ENCODE measurements at places on chromosomes 6 and 20.

DNA sequence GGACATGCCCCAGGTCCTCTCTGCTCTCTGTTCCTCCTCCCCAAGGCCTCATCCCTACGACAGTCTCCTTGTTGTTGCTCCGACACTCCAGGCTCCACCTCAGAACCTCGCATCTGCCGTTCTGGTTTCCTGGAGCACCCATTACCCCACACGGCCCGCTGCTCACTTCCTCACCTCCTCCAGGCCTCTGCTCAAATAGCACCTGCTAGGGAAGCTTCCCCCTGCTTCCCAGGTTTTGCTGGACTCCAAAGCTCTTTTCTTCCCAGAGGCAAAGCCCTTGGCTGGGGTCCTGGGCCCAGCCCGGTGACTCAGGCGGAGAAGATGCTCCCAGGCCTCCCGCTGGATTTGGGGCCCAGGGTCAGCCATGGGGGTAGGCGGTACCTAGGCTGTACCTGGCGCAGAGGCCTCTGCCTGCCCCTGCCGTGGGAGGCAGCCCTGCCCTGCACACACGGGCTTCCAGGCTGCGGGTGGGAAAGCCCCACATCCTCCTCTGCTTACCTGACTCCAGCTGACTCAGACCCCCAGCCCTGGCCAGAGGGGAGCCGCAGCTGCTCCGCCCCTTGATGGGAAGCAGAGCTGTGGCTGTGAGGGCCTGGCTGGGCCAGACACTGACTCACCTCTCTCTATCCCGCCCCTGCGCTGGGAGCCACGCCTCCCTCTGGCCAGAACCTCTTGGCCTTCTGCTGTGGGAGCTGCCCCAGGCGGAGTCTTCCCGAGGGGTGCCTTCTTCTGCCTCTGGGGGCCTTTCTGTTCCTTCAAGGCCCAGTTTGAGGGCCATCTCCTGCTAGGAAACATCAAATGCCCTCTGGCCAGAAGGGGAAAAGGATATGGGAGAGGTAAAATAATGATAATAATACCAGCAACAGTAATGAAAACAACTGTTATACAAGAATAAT lies 130.5 kb downstream of the CEBPB start:
- DNase-seq: peak; percentile 29

- DNase-seq: no peak
These were observed 211.3 kb downstream of the ARID1B start for GRCh38 chr6:156988276-156989158.

GRCh38 chr6:157045831-157046454 lies 268.8 kb downstream of the ARID1B start:
- DNase-seq: peak; percentile 13

GRCh38 chr20:4038676-4039370 lies 23.5 kb upstream of the RNF24 start:
- no peak for DNase-seq

GRCh38 chr6:135319819-135320218 lies 138.7 kb downstream of the MYB start:
- DNase-seq: no peak

- no peak for DNase-seq
These were observed 177.6 kb downstream of the PLCB1 start for GRCh38 chr20:8309634-8310033.

GRCh38 chr6:7236306-7237209 lies 76.4 kb downstream of the SSR1 start:
- no peak for DNase-seq

DNA sequence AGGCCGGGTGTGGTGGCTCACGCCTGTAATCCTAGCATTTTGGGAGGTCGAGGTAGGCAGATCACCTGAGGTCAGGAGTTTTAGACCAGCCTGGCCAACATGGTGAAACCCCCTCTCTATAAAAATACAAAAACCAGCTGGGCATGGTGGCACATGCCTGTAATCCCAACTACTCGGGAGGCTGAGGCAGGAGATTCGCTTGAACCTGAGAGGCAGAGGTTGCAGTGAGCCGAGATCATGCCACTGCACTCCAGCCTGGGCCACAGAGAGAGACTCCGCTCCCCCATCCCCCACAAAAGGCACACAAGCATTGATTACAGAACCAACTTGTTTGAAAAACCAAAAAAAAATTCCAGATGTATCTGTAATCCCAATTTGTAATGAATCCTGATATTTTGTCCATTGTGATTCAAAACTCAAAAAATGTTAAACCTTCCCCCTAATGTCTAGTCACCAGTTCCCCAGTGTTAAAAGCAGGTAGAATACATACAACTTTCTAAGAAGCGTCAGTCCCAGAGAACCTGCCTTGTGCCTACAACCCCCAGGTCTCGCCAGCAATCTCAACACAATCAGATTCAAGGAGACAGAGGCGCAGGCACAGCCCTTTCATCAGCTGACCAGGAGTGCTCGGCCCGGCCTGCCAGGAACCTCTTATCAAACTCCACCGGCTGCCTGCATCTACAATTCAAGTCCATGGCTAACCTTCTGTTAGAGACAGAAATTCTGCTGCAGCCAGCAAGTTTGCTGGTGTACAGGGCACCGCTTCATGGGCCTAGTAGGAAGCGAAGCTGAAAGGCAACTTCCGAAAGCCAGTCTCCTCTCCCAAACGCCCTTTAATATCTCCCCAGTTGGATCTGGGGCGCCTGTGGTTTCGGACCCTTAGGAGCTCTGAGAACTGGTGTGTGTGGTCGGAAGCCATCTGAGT lies 2.1 kb downstream of the EZR start:
- peak; percentile 37 for DNase-seq

- no peak for DNase-seq
These were observed 77.4 kb upstream of the MTHFD1L start for GRCh38 chr6:150788089-150788488.

DNA sequence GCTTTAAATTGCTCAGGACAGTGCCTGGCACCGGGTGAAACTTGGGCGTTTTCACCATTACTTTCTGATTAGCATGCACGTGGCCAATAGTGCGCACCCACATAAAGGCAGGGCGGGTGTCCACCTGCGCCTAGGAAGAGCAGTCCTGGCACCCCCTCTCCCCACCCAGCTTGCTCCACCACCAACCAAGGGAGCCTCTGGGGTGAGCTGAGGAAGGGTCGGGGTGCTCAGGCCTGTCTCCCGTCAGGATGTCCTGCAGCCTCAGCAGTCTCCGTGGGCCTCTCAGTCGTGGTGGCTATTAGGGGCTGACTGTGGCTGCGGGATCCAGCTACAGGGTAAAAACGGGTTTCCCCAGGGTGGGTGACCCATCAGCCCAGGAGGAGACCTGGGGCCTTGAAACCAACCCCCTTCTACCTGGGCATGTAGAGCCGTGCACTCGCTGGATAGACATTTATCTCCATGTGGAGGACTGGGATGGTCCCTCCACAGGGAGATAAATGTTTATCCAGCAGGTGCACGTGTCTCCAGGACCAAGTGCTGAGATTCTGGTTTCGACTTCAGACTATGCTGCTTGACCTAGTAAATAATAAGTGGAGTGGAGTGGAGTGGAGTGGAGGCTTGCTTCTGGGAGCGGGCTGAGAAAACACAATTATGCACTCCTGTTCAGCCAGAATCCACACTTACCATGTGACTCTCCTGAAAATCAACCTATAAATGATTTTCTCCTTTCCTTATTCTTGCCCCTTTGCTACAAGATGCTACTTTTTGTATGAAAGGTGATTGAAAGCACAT lies 91.1 kb downstream of the ZDHHC14 start:
- no peak for DNase-seq

DNA sequence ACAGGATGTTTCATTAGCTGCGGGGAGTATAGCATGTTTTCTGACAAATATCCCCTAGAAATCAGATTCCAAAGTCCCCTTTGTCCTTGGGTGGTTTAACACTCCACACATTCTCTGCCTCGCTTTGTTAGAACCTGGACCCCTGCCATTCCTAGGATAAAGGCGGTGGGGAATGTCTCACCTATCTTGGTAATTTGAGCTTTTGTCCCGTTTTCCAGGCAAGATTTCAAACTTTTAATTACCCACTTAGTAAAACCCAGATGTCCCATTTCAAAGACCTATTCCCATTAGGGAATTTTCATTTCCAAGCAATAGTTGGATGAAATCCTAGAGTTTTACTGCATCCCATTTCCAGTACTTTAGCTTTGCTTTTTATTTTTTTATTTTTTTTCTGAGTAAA lies 501.0 kb upstream of the MAP3K7 start:
- DNase-seq: no peak

DNA sequence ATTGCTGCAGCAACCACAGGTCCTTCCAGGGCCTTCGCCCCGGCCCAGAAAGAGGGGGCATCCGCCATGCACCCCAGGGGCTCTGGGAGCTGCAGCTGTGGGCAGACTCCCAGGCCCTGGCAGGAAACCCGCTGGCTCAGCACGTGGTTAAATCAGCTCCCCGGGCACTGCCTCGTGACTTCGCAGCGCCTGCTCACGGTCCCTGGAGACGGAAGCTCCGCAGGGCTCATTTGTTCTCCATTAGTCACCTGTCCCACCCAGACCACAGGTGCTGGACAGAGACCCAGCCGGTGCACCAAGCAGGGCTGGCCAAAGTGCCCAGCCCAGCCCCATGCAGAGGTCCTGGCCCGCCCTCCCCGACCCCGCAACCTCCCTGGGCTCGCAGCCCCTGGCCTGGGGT lies 14.7 kb downstream of the KCNQ2 start:
- DNase-seq: no peak

- DNase-seq: no peak
These were observed 647 bp upstream of the POU5F1 start for GRCh38 chr6:31170987-31171671.

DNA sequence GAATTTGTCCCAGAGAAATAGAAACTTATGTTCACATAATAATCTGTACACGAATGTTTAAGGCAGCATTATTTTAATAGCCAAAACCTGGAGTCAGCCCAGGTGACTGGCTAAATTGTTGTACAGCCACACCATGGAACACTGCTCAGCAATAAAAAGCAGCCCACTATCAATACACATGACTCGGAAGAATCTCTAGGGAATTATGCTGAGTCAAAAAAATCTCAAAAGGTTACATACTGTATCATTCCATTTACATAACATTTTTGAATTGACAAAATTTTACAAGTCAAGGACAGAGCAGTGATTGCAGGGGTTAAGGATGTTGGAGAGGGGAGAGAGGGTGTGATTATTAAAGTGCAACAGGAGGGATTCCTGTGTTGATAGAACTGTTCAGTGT lies 163.4 kb downstream of the UBE3D start:
- no peak for DNase-seq

DNA sequence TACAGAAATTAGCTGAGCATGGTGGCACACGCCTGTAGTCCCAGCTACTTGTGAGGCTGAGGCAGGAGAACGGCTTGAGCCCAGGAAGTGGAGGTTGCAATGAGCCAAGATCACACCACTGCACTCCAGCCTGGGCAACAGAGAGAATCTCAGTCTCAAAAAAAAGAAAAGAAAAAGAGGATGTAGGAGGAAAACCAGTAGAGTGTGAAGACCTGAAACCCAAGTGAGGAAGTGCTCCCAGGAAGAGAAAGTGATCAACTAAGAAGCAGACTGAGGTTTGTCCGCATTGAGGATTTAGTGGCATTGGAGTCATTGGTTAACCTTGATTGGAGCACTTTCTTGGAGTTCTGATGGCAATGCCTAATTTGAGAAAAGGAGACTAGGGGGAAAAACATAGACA lies 20.6 kb upstream of the TASP1 start:
- no peak for DNase-seq

DNA sequence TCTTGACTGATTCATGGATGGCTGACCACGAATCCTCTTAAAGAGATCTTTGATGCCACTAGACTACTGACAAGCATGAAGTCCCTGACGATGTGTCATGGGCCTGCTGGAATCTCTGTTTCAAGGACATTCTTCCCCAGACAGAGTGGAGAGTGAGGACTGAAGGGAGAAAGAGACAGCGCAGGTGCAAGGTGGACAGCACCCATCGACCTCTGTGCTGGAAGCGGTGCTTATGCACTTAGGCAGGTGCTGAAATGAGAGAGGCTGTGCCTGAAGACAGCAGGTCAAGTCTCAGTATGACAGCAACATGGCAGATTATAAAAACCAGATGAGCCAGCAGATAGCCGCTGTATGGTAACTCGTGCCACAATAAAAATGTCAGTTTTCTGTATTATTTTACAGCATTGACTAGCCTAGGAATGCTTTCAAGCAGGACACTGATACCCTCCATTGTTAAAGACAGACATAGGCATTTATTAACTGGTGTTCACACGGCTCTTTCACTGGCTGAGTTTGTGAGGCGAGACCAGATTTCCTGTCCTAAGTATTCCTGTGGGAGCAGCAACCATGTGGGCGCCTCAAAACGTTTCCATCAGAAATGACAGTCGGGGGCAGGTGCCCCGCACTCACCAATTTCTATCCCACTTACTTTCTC lies 47.5 kb downstream of the FOXC1 start:
- DNase-seq: no peak

DNA sequence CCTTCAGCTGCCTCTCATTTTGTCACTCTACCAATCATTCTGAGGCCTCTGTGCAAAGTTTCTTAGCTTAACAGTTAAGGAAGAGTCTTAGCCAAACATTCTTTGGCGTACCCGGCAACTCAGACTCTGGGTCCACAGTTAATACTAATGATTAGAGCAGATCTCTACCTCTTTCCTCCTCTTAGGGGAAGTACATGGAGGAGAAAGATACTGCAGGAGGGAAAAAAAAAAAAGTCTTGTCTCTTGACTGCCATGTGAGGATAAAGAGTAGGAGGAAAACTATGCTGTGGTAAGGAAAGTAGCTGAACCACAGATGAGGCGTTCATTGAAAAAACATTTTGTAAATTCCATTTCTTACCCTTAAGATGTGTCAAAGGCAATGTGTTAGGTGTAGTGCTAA lies 44.0 kb upstream of the MARCKS start:
- no peak for DNase-seq

- no peak for DNase-seq
These were observed 78.6 kb downstream of the FAXC start for GRCh38 chr6:99270826-99271225.
